ENCODE measurements at places on chromosomes 3 and 15.

DNA sequence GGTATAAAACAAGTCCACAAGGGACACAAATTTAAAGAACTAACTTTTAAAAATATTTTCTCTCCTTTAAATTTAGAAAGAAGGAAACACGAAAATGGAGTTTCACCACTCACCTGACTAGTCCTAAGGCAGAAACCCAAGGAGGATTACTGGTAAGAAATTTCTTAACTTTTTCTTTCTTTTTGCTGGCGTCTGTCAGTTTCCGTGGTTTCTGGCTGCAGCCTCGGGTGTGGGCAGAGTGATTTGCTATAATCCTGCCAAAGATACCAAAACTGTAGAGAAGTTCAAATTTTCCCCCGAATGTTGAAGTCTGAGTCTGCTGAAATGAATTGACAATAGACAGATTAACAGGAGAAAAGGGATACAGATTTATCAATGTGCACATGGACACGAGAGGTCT, 843.6 kb upstream of the ALCAM start:
- no peaks in the 10 kb centered on the region for H3K27me3 ChIP-seq
- peaks cover 65% of the 10 kb centered on the region for H3K4me1 ChIP-seq
- no peaks in the 10 kb centered on the region for H3K36me3 ChIP-seq
- no peak overlapping the region for H3K4me3 ChIP-seq

DNA sequence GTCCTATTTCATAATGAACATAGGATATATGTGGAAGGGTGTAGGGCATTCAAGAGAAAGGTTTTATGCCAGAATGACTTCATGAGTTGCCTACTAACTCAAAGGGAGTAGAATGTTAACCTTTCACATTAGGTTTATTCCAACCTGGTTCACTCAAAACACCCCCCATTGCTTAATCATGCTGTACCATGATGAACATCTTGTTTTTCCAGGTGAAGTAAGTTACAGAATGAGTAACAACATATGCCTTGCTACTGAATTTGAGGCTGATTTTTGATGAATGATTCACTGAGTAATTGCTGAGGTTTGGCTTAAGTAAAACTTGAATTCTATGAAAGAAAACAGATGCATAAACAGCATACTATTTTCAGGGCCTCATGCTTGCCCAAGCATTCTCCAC, 5.9 kb upstream of the CLDN16 start:
- H3K4me1 ChIP-seq = no peaks in the 10 kb centered on the region
- no peaks in the 10 kb centered on the region for H3K27me3 ChIP-seq
- no peaks in the 10 kb centered on the region for H3K36me3 ChIP-seq
- DNase-seq = no peak

- H3K4me1 ChIP-seq = no peaks in the 10 kb centered on the region
- H3K27me3 ChIP-seq = peaks cover 6% of the 10 kb centered on the region
- no peak overlapping the region for H3K27ac ChIP-seq
These were observed 23.3 kb downstream of the CFAP100 start for GRCh38 chr3:126417981-126418530.

GRCh38 chr3:33006571-33007286, 55.3 kb downstream of the CCR4 start:
- peaks cover 39% of the 10 kb centered on the region for H3K36me3 ChIP-seq
- no peak for DNase-seq
- H3K27me3 ChIP-seq = no peaks in the 10 kb centered on the region
- peaks cover 7% of the 10 kb centered on the region for H3K4me1 ChIP-seq
- peak overlapping the region; percentile 9 for H3K27ac ChIP-seq

DNA sequence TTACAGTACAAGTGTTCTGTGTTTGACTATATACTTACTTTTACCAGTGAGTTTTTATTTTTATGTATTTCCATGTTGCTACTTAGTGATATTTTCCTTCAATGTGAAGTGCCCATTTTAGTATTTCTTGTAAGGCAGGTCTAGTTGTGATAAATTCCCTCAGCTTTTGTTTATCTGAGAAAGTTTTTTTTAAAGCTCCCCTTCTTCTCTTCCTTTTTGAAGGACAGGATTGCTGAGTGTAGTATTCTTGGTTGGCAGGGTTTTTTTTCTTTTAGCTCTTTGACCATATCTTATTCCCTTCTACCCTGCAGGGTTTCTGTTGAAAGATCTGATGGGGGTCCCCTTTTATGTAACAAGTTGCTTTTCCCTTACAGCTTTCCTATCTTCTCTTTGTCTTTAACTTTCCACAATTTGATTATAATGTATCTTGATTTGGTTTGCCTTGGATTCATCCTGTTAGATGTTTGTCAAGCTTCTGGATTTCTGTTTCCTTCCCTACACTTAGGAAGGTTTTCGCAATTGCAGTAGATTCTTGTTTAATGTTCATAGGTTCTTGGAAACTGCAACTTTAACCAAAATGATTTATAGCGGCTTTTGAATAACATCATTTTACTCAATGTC, 7.9 kb downstream of the PLAAT1 start:
- no peaks in the 10 kb centered on the region for H3K4me1 ChIP-seq
- no peaks in the 10 kb centered on the region for H3K36me3 ChIP-seq
- H3K27ac ChIP-seq = no peak overlapping the region
- no peak for DNase-seq

DNA sequence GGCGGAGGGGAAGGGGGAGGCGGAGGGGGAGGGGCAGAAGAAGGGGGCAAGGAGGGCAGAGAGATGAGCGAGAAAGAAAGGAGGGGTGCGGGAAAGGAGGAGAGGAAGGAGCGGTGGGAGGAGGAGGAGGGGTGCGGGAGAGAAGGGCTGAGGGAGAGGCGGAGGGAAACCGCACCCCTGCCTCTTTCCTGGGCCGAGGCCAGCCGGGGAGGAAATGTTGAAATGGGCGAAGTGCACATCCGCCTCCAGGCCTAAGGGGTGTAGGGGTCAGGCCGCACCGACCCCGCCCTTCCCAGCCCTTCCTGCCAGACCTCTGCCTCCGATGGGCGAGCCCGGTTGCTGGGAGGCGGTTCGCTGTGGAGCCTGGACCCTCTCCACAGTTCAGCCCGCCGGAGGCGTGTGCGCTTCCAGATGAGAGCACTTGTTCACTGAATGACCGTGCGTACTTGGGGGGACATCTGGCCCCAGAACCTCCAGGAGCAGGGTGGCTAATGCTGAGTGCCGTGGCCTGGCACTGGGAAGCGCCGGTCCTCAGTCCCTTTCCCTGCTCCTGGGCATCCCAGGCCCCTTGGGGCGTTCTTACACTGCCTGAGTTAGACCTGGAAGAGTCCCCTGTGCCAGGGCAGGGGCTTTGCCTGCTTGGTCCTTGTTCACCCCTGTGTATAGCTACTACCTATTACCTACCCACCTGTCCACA, 110.3 kb upstream of the KLF13 start:
- DNase-seq = peak; percentile 97
- H3K27ac ChIP-seq = peak overlapping the region; percentile 99
- H3K36me3 ChIP-seq = no peaks in the 10 kb centered on the region
- H3K4me3 ChIP-seq = peak overlapping the region; percentile 62
- peaks cover 58% of the 10 kb centered on the region for H3K4me1 ChIP-seq
- H3K27me3 ChIP-seq = no peaks in the 10 kb centered on the region

DNA sequence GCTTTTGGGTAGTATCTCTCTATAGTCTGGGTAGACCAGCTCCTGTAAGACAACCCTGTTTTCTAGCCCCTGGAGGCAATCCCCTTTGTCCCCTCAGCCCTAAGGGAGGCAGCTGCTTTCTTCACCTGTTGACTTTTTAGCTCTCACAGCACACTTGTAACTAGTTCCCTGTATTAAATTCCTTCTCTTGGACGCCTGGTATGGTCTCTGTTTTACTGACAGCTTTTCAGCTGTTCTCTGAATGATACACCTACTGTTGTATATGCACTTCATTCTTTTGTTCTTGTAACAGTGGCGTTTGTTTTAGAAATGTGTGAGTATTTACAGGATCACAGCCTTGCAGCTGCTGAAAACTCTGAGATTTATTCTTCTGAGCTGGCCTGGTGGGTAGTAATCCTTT, 413.0 kb upstream of the RBMS3 start:
- no peak overlapping the region for H3K27ac ChIP-seq
- H3K36me3 ChIP-seq = no peaks in the 10 kb centered on the region
- H3K4me1 ChIP-seq = no peaks in the 10 kb centered on the region
- H3K4me3 ChIP-seq = no peak overlapping the region
- no peak for DNase-seq

- no peak overlapping the region for H3K27ac ChIP-seq
- no peaks in the 10 kb centered on the region for H3K27me3 ChIP-seq
- H3K36me3 ChIP-seq = no peaks in the 10 kb centered on the region
- no peaks in the 10 kb centered on the region for H3K4me1 ChIP-seq
These were observed 15.0 kb downstream of the EPHB1 start for GRCh38 chr3:134810052-134810435.

GRCh38 chr3:48015431-48016180, 610 bp downstream of the MAP4 start:
- no peaks in the 10 kb centered on the region for H3K36me3 ChIP-seq
- H3K4me3 ChIP-seq = no peak overlapping the region
- DNase-seq = no peak
- H3K27ac ChIP-seq = peak overlapping the region; percentile 19
- no peaks in the 10 kb centered on the region for H3K27me3 ChIP-seq

- H3K36me3 ChIP-seq = no peaks in the 10 kb centered on the region
- H3K27ac ChIP-seq = no peak overlapping the region
- DNase-seq = no peak
- H3K27me3 ChIP-seq = no peaks in the 10 kb centered on the region
These were observed 63.4 kb upstream of the CSPG4 start for GRCh38 chr15:75776065-75776423.

DNA sequence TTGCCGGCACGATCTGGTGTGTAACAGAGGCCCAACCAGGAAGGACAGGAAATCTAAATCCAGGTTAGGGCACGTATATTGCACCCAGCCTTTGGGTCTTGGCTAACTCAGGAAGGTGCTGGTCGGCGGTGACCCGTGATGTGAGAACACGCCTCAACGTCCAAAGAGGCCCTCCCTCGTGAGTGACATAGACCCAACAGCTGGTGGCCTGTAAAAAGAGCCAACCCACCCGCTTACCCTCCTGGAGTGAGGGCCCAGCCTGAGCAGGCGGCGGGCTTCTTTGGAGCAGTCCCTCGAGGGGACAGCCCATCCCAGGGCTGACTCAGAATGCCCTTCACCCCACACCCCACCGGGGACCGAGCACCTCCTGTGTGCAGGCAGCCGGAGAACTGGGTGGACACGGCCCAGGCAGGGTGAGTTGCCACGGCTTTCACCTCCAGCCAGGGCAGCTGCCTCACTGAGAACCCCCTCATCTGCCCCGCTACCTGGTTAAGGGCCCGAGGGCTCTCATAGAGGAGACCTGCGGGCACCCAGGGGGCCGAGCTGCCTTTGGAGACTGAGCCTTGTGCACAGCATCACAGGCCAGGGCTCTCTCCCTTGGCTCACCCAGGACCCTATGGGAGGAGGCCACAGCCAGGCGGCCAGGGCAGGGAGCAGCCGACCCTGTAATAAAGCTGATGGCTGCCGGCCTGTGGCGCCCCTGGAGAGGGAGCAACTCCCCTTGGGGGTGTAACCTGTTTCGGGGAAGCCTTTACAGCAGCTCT, 41.8 kb downstream of the ZNF710 start:
- H3K4me1 ChIP-seq = peaks cover 82% of the 10 kb centered on the region
- peak; percentile 72 for DNase-seq
- no peak overlapping the region for H3K4me3 ChIP-seq

GRCh38 chr15:68029959-68030358, 24.2 kb upstream of the PIAS1 start:
- H3K36me3 ChIP-seq = no peaks in the 10 kb centered on the region
- no peaks in the 10 kb centered on the region for H3K27me3 ChIP-seq
- H3K4me3 ChIP-seq = no peak overlapping the region
- no peak overlapping the region for H3K27ac ChIP-seq
- DNase-seq = no peak

- H3K4me3 ChIP-seq = no peak overlapping the region
- H3K36me3 ChIP-seq = no peaks in the 10 kb centered on the region
- H3K27me3 ChIP-seq = no peaks in the 10 kb centered on the region
- no peak overlapping the region for H3K27ac ChIP-seq
These were observed 123.2 kb upstream of the CGNL1 start for GRCh38 chr15:57253082-57253481.

Measured in spleen (tissue), 13 donors.